Fibroblast of the conjunctiva (primary cell): ENCODE measurements at places on chromosomes 4 and X.
A peak's percentile ranks its signal among the peaks of the same experiment; 100 is the strongest.

DNA sequence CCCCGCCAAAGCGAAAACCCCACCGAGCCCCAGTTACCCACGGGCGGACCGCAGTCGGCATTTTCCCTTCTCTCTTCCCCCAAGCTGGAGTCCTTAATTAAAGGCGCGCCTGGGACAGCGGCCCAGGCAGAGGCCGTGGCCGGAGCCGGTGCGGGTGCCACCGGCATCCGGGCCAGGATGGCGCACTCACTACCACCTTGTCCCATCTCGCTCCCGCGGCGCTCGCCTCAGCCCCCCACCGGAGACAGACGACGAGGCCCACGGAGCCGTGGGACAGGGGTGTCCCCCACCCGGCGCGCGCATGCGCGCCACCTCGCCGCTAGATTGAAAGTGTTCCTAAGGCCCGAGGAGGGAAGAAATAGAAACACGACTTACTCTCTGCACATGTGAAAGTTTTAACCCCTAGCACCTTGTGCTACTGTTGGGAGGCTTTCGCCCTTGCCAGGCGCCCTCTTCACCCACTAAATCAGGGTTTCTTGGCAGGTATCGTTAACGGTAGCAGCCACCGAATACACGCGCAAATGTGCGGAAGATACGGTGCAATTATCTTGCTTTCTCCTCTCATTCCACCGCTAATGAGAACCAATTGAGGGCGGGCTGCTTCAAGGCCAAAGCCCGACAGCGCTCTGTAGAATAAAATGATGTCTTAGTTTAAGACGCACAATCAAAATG is 64.3 kb upstream of the CCDC160 start:
- no peak for DNase-seq

DNA sequence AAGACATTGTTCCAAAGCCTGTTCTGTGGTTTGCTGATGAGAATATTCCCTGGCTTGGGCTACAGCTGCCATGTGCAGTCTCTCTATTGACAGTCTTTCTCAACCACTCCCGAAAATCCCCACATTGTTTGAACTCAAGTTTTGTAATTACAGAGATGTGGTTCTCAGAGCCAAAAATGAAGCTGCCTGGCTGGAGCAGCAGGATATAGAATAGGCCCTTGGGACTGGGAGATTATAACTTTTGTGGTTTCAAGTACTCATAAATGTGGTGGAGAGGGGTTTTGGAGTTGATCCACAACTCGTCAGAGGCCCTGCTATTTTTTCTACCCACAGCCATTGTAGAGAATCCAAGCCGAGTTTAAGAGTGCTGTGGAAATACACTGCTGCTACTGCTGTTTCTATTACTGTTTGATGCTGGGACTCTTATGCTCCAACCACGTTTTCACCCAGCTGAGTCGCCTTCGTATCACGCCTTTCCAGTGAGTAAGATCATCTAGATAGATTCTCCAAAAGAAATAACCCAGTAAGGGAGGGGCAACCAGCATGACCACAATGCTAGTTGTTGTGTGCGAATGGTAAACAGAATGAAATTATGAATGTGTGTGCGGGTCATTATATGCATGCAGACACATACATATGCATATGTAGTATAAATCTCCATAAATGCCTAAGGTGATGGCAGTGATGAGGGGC is 57.1 kb upstream of the ATXN3L start:
- DNase-seq: peak; percentile 95

DNA sequence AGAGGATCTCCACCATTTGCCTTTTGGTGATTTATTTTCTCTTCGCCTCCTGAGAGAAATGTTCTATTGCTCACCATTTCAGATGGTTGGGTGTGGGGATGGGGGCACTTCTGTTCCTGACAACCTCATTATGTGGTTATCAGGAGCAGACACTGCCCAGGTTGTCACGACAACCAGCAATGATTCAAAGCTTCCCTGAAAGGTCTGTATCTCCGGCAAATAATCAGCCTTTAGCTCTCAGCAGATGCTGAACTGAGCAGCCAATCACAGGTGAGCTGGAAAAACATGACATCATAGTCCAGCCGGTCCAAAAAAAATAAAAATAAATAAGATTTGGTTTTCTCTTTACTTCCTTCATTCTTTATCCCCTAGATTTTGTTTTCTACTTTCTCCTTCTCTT is 5.5 kb upstream of the PAK3 start:
- DNase-seq: no peak

GRCh38 chr4:140187316-140187695 is 33.3 kb upstream of the MAML3 start:
- no peak for DNase-seq

DNA sequence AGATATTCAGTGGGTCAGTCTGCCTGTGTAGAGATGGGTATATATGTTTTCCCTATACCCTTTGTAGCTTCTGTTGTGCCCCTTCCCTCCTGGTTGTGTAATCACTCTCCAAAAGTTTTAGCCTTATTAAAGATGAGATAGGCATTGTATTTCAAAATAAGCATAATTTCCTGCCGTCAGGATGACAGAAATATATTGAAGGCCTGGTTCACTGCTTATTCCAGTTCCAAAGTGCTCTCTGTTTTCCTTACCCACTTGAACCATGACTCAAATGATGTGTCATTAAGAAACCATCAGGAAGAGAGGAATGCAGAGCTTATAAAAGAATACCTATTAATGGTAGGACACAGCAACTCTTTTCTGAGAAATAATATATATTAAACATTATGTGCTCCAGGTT is 178.5 kb downstream of the GABRB1 start:
- no peak for DNase-seq

DNA sequence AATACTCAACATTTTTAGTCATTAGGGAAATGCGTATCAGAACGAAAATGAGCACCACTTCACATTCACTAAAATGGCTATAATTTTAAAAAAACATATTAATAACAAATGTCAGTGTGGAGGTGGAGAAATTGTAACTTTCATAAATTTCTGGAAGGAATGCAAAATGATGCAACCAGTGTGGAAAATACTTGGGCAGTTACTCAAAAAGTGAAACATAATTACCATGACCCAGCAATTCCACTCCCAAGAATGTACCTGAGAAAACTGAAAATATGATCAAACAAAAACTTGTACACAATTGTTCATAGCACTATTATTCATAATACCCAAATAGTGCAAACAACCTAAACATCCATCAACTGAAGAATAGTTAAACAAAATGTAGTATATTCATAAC is 76.1 kb upstream of the FAM241A start:
- no peak for DNase-seq

- peak; percentile 21 for DNase-seq
Observed at GRCh38 chr4:54961357-54961975, 163.9 kb downstream of the KDR start.

GRCh38 chr4:169295822-169296221 is 25.1 kb upstream of the SH3RF1 start:
- no peak for DNase-seq

GRCh38 chr4:121150003-121150402 is 14.1 kb downstream of the TNIP3 start:
- no peak for DNase-seq

GRCh38 chr4:45120163-45120562 is 393.8 kb upstream of the GNPDA2 start:
- DNase-seq: no peak

DNA sequence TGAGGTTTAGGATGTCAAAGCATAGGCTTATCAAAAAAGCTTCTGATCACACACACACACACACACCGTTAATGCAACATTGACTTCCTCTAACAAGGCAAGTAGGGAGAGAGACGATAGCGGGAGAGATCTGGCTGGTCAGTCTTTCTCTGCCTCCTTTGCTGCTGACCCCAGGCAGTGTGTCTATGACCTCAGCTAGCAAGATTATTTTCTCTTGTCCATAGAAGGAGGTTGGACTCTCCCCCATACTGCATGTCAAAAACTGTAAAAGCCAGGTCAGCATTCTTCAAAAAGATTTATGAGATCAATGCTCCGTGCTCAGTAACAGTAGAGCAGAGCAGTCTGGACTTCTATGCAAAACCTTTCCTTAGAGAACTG is 63.5 kb upstream of the PGM2 start:
- DNase-seq: no peak

GRCh38 chrX:103467156-103467555 is 52.1 kb downstream of the RAB40A start:
- no peak for DNase-seq

DNA sequence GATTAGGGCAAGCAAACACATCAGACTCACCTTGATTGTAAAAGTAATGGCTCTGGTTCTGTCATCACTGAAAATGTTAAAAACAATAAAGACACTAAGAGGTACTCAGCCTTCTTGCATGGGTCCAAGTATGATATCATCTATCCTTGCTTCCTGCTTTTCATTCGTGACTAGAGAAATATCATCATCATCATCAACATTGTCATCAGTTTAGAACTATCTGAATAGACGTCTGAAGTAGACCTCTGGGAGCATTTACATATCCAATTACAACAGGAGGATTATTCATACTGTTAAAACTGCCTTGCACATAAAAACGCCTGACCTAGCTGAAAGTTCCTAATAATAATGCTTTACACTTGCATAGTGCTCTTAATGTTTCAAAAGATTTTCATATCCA is 9.8 kb upstream of the FRAS1 start:
- no peak for DNase-seq

DNA sequence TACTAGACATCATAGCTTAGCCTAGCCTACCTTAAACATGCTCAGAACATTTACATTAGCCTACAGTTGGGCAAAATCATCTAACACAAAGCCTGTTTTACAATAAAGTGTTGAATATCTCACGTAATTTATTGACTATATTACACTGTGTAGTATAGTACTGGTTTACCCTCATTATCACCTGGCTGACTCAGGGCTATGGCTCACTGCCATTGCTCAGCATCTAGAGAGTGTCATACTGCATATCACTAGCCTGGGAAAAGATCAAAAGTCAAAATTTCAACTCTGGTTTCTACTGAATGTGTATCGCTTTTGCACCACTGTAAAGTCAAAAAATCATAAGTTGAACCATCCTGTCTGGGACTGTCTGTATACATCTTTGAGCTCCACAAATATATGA is 78.6 kb downstream of the CEP44 start:
- DNase-seq: no peak

- DNase-seq: no peak
Observed at GRCh38 chrX:32871636-32872035, 339.7 kb downstream of the DMD start.

DNA sequence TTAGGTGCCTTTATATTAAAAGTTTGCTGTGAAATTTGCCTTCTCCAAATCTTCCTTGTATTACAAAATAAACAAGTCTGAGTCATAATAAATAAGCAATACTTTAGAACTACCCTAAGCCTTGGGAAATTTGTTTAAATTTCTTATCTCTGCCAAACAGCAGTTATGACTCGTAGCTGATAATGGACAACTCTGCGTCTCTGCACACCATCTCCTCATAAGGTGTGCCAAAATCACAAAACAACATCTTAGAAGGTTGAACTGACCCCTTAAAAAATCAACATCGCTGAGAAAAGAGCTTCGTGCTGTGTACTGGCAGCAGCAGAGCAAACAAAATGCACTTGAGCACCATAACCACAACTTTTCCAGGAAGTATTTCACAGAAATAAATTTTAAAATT is 22.0 kb downstream of the OR13H1 start:
- no peak for DNase-seq

DNA sequence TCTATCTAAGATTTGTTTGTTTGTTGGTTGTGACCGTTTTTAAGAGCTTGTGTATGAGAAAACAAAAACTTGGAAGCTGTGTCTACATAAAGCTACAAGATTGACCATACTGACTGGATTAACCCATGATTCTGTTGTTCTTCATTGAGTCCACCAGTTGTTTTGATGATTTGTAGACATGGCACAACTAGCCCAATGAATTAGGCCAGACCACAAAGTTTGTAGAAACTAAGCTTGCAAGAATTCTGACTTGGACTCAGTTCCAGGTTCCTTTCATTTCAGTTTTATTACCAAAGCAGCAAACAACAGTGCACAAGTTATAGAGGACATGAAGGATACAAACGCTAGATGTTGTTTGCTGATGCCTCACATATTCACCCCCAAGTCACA is 119.3 kb downstream of the RASGEF1B start:
- peak; percentile 37 for DNase-seq

GRCh38 chrX:38746102-38746501 is 55.2 kb upstream of the MID1IP1 start:
- DNase-seq: no peak

GRCh38 chrX:135543924-135544323 is 23.5 kb downstream of the INTS6L start:
- no peak for DNase-seq

DNA sequence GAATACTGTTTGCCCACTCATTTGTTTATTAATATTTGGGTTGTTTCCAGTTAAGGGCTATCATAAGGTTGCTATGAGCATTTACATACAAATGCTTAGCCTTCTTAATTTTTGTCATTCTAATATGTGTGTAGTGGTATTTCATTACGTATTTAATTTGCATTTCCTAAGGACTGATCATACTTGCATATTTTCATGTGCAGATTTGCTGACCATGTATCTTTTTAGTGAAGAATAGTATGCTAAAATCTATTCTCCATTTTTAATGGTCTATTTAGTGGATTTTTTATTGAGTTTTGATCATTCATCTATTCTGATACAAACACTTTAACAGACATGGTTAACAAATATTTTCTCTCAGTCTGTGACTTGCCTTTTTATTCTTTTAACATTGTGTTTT is 949.5 kb downstream of the RAB28 start:
- no peak for DNase-seq

DNA sequence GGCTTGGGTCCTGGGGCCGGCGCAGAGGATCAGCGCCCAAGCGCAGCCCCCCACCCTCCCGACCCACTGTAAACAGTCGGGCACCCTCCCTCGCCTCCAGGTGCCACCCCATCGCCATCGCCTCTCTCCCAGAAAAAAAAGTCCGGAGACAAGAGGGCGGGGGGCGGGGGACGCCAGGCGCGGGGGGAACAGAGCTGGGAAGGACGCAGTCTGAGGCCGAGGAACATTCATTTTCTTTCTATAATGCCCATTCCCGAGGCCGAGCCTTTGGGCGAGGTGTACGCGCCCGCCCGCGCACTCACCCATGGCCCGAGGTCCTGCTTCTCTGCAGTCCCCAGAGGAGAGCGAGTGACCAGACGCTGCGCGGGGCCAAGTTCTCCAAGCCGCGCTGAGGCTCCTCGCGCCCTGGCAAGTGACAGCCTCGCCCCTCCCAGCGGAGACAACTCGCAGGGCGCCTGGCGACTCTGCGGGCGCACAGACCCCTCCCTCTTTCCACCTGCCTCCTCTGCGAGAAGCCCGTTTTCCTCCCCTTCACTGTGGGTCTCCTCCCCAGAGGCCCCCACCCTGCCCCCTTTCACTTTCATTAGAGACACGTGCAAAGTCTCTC is 63.5 kb upstream of the WDR17 start:
- DNase-seq: no peak

GRCh38 chr4:152509595-152510225 is 26.2 kb downstream of the FBXW7 start:
- no peak for DNase-seq

DNA sequence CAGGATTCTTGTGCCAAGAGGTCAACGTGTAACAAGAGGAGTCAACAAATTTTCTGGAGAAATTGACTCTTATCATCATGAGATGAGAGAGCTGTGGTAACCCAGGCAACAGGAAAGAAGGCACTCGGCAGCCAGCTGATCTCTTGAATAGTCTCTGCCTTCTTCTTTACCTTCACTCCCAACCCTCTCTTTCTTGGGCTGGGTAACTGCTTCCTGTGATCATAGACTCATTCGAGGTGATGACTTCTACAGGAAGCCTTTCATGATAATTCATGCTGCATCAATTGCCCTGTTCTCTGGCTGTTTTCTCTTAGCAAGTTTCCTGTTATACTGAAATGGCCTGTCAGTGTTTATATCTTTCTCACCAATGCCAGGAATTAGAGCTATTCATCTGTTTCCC is 70.8 kb upstream of the FSTL5 start:
- no peak for DNase-seq

GRCh38 chrX:17744896-17745523 is 7.7 kb downstream of the SCML1 start:
- no peak for DNase-seq
